ENCODE measurements at places on chromosomes 1 and 21. TPM values are rescaled to one million over a fixed set of nuclear protein-coding genes. Genes with fewer than 3 reads are reported as not detected.

SDF4 gene
- total RNA-seq: 67.1 TPM

SLC39A1 gene
- 64.6 TPM for total RNA-seq

FAF1 gene
- 14.0 TPM for total RNA-seq

DNA sequence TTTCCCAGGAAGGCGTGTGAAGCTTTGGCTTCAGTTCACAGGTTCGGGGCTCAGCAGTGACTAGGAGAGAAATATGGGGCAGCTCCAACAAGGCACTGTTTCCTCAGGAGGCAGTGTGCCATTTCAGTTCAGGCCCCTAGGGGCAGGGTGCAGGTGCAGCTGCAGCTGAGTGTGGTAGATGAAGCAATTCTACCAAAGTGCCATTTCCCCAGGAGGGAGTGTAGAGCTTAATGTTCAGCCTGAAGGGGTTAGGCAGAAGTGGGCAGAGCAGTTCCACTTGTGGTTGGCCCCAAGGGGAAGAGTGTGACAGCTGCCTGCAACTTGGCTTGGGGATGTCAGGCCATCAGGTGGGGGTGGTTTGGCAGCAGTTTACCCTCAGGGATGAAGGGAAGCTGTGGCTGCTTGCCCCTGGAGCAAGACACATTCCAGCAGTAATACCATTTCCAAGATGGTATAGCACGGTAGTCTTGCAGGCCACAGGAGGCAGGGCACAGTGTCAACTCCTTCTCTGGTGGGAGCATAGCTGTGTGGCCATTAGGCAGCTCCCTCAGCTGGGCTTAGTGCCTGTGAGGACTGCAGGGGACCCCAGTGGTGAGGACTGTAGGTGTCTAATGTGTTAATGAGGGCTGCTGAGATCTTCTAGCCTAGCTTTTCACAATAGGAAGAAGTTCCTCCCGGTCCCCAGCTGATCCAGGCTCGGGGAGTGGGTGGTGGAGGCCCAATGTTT lies 34.7 kb downstream of the RGSL1 start:
- no peak for DNase-seq

GRCh38 chr1:233343262-233343661 lies 15.7 kb downstream of the MAP3K21 start:
- DNase-seq: no peak

Measured in hematopoietic multipotent progenitor cell (in vitro differentiated cells).